ENCODE measurements at places on chromosomes 5 and 9.
A peak's percentile ranks its signal among the peaks of the same experiment; 100 is the strongest.

- no peak for DNase-seq
These were observed 148.0 kb downstream of the FGF1 start for GRCh38 chr5:142537938-142538337.

DNA sequence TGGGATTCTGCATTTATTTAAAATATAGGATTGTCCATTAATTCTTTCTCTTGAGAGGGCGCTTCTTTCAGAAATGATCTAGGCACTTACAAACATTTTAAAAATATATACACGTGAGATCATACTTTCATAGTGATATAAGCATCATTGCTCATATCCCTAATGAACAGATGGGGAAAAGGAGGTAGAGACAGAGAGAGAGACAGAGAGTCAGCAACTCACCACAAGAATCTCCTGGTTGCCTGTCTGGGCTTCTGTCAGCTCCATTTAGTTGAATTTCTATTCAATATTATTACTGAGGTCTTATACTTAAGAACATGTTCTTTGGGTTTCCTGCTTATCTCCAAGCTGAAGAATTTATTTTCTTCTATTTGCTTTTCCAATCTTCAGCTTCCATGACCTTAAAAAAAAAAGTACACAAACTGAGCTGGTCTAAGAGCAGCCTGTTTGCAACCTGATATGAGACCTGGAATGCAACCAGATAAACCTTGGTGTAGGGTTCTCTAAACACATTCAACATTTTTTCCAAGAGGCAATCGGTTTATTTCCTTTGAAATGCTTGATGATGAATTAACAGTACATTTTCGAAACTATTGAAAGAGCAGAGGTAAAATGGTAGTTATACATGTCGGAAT lies 51.6 kb upstream of the LIFR start:
- DNase-seq: no peak

DNA sequence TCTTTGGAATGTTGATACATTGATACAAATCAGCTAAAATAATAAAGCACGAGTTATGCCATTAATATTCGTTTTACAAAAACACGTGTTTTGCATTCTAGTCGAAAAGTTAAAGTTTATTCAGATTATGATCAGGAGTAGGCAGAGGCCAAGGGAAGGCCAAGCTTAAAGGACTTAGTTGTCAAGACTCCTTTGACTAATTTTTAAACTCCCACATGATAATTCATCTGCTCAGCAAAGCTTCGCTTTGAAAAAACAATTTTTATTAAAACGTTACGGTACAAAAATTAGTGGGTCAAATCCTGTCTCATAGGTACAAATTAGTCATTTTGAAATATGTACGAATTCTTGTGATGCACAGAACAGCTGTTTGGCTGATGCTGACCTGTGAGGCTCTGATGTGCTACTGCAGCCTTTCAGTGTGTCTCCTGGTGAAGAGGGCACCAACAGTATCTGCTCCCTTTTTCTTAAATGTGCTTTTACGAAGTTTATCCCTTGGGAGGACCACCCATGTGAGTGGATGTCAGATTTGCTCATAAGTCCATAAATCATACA lies 23.0 kb upstream of the NR3C1 start:
- no peak for DNase-seq

GRCh38 chr5:137345396-137345795 lies 153.7 kb downstream of the SPOCK1 start:
- DNase-seq: no peak

DNA sequence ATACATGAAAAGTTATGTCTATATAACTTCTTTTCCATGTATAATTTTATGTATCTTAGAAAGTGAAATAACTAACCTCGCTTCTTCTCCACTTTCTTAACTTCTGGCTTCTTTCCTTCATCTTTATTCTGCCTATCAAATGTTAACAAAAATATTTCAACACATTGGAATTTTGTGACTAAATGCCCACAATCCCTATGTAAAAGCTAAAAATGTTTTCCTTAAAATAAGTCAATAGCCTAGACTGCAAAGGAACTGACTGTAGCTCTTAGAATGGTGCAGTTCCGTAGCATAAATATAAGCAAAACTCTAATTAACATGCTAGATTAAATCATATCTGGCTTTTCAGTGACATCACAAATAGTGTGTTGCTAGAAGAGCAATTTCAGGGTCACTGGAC lies 40.9 kb downstream of the PSIP1 start:
- DNase-seq: no peak

DNA sequence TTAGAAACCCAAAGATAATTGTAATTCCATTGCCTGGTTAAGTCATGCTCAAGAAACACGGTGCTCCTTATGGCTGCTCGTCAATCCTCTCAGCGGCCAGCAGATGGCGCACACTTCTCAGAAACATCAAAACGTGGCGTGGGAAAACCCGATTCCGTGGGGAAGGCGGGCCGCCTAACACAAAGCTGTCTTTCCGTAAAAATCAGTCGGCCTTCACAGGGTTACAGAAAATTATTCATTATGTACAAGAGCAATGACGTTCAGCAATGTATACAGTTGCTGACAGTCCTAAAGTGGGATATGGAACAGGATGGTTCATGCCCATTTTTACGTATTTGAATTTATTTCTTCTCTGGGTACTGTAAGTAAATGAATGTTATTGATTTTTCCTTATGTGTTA lies 83.5 kb downstream of the PDE4D start:
- peak; percentile 66 for DNase-seq

- DNase-seq: no peak
These were observed 11.2 kb upstream of the ENC1 start for GRCh38 chr5:74651710-74652109.

DNA sequence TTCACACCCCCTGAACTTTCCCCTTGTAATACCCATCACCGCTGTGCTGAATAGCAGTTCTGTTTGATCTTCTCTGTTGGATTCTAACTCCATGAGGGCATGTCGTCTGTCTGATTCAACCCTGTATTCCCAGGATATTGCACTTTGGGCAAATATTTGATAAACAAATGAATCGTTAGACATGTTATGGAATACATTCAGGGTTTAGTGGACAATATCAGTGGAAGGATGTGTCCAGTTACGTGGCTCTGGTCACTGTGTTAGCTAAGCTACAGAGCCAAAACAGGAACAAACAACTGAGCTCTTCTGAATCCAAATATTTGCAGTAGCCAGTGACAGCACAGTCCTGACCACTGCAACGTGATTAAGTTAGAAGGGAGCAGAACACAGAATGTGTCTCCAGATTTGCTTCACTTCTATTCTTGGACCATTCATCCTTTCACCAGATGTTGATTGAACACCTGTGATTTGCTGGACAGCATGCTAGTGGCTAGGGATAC lies 13.2 kb downstream of the ANGPTL2 start:
- DNase-seq: no peak

DNA sequence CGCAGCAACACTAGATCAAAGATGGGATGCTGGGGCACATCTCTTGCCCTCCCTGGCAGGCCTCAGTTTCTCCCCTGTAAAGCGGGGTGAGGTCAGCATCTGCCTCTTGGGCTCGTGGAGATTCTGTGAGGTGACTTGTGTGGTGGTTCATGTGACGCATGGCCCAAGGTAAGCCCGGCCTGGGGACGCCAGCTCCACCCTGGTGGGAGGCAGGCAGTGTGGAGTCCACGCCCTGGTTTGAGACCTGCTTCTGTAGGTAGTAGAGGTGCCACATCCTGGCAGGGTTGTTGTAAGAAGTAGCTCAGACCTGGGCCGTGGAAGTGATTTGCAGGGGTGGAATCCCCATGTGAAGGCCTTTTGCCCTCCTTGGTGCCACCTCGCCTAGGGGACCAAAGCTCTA lies 101.5 kb downstream of the DAB2IP start:
- no peak for DNase-seq
